ENCODE measurements at places on chromosomes 2 and 18.
A peak's percentile ranks its signal among the peaks of the same experiment; 100 is the strongest.

DNA sequence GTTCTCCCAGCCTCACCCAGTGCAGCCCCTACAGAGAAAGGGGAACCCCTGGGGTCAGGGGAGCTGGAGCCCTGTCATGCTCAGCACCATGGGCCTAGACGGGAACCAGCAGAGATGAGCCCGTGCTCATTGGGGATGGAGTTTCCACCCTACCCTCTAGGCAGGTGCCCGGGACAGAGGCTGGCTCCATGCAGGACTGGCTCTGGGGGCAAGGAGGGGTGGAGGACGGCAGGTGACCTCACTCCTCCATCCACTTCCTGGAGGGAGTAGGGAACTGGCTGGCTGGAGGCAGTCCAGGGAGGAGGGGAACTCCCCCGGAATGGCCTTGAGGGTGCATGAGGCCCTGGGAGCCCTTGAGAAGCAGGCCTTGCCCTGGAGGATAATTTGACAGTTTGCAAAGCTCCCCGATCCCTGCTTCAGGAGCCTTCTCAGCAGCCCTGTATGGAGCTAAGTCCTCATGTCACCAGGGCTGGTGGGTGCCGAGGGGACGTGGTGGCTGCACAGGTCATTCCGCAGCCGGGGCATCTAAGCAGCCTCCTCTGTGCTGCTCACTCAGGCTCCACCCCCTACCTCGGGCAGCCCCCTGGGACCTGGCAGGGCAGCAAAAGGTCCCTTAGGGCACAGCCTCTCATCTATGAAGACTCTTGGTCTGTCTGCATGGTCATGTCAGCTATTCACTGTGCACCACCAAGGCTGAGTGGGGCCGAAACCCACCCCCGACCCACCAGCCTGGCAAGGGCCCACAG, 2.1 kb downstream of the NEURL3 start:
- H3K36me3 ChIP-seq = no peaks in the 10 kb centered on the region
- H3K27me3 ChIP-seq = no peaks in the 10 kb centered on the region
- no peak overlapping the region for H3K4me3 ChIP-seq

DNA sequence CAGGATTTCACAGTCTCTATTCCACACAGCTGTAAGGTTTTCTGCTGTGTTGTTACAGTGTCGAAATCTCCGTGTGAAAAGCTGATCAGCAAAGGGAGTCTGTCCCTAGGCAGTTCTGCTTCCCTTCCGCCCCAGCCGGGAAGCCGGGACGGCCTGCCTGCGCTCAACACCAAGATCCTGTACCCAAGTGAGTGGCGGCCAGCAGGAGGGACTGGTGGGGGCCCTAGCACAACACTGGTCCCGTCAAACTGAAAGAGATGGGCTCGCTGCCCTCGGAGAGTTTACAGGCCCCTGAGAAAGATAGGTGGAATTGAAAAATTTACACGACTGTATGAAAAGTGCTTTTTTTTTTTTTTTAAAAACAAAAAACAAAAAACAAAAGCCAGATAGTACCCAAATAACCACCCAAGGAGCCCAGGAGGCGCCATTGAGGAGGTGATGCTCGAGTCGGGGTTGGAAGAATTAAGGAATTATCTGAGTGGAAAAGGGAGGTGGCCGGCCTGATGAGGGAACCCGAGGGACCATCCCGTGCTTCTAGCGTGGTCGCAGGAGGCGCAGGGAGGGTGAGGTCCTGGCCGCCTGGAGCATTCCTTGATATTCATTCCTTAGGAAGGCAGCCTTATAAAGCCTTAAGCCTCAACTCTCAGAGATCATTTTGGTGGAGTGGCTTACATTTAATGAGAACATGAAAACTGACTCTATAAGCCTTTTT, 96.7 kb downstream of the DGKD start:
- H3K4me1 ChIP-seq = no peaks in the 10 kb centered on the region
- H3K4me3 ChIP-seq = no peak overlapping the region
- H3K27ac ChIP-seq = no peak overlapping the region
- H3K36me3 ChIP-seq = peaks cover 99% of the 10 kb centered on the region
- DNase-seq = no peak

GRCh38 chr2:173059971-173060461, 15.6 kb upstream of the MAP3K20 start:
- H3K4me3 ChIP-seq = no peak overlapping the region
- H3K4me1 ChIP-seq = no peaks in the 10 kb centered on the region
- peaks cover 5% of the 10 kb centered on the region for H3K27me3 ChIP-seq
- no peak overlapping the region for H3K27ac ChIP-seq

GRCh38 chr2:162379719-162380580, 36.0 kb downstream of the GCA start:
- H3K36me3 ChIP-seq = no peaks in the 10 kb centered on the region
- no peak overlapping the region for H3K4me3 ChIP-seq
- no peaks in the 10 kb centered on the region for H3K27me3 ChIP-seq
- DNase-seq = no peak
- H3K4me1 ChIP-seq = no peaks in the 10 kb centered on the region

GRCh38 chr2:43276266-43276941, 50.0 kb upstream of the ZFP36L2 start:
- no peaks in the 10 kb centered on the region for H3K27me3 ChIP-seq
- no peak overlapping the region for H3K27ac ChIP-seq
- H3K4me1 ChIP-seq = no peaks in the 10 kb centered on the region
- no peak for DNase-seq
- peaks cover 23% of the 10 kb centered on the region for H3K36me3 ChIP-seq
- H3K4me3 ChIP-seq = no peak overlapping the region

DNA sequence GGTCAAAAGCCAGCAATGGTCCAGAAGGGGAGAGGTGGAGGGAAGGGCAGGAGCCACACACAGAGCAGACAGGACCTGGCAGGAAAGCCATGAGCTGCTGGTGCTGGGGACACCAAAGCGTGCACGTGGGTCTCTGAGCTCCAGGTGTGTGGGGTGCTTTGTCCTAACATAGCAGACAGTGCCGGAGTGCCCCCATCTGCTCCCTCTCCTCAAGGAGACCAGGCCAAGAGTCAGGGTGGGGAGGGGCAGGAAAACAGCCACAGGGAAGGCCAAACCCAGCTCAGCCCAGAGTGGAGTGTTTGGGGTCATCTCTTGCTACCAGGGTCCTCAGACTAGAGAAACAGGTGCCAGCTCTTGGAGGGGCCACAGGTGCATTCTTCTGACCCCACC, 4.2 kb upstream of the GPC1 start:
- no peaks in the 10 kb centered on the region for H3K36me3 ChIP-seq
- H3K27ac ChIP-seq = no peak overlapping the region
- H3K4me1 ChIP-seq = peaks cover 9% of the 10 kb centered on the region
- DNase-seq = peak; percentile 5
- peaks cover 3% of the 10 kb centered on the region for H3K27me3 ChIP-seq

DNA sequence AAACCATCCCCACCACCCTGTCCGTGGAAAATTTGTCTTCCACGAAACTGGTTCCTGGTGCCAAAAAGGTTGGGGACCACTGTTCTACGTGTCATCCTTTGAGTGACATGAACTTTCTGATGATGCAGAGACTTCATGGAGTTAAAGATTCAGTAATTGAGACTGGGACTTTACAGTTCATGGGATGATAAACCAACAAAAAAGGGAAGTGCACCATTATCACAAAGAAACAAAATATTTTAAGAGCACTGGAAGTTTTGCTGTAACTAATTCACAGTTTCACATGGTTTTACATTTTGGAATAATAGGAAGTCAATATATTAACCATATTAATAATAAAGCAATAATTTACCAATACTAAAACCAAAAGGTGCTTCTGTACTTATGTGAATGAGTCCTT, 126.8 kb downstream of the AQP4 start:
- H3K4me1 ChIP-seq = no peaks in the 10 kb centered on the region
- no peak overlapping the region for H3K4me3 ChIP-seq
- H3K27ac ChIP-seq = no peak overlapping the region
- no peaks in the 10 kb centered on the region for H3K27me3 ChIP-seq

DNA sequence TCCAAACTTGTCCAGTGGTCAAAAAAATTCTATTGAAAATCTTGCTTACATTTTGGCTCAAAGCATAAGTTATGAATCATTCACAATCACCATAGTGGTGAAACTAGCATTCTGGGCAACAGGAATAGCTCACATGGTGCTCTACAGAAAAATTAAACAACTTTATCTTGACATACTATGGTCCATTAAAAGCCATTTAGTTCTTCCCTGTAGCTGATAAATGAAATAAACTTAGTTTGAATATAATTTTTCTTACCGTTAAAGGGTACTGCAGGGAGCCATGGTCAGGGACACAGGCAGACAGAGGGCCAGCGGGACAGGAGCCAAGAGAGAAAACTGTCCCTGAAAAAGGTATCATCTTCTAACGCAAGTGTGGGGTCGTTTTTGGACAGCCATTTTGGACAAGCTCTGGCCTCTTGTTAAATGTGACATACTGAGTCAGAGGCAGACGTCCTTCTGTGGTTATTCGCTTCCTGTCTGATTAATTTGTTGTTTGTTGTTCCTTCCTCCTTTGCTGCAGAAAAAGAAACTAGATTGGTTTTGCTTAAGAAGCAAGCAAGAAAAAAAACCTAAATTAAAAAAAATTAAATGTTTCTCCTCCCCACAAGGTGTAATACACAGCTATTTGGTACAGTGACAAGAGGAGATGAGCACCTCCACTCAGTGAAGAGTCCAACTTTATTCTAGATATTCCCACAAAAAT, at the start of gene WIPF1:
TSS of gene WIPF1 (minus strand) at position 460 of the 703 bp plus-strand sequence. CDS start 12,231 bp downstream, outside the sequence.
- peak; percentile 48 for DNase-seq
- peak within 1 kb of the TSS; percentile 69 for H3K4me3 ChIP-seq
- peak within 1 kb of the TSS; percentile 91 for H3K27ac ChIP-seq
- peaks cover 4% of the 10 kb centered on the region for H3K36me3 ChIP-seq
- H3K4me1 ChIP-seq = peaks cover 49% of the 10 kb centered on the region

DNA sequence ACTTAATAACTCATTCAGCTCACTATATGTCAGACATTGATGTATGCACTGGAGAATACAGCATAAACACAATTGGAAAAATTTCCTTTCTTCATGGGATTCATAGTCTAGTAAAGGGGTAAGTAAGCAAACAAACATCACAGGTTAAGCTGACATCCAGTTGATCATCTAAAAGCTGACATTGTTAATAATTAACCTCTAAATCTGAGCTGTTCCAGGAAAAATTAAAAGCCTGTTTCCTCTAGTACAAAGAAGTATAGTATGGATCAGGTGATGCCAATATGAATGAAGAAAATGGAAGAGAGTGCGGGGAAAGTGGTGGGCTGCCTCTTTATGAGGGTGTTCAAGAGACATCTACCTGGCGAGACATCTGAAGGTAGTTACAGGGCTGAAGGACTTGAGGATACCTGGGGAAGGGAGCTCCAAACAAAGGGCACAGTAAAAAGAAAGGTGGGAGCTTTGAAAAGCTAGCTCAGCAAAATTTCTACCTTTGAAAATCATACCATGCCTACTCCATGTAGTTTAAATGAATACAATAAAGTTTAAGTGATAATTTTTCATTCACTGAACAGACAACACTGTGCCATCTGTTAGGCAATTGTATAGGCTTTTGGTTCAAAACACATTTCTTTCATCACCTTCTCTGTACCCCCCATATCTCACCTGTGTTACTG, 619.3 kb downstream of the TRIB2 start:
- DNase-seq = no peak
- no peaks in the 10 kb centered on the region for H3K36me3 ChIP-seq
- H3K27ac ChIP-seq = no peak overlapping the region
- no peaks in the 10 kb centered on the region for H3K27me3 ChIP-seq
- H3K4me3 ChIP-seq = no peak overlapping the region

- DNase-seq = peak; percentile 16
- H3K27me3 ChIP-seq = no peaks in the 10 kb centered on the region
- no peaks in the 10 kb centered on the region for H3K4me1 ChIP-seq
- H3K4me3 ChIP-seq = peak within 1 kb of the TSS; percentile 53
- peak within 1 kb of the TSS; percentile 50 for H3K27ac ChIP-seq
- no peaks in the 10 kb centered on the region for H3K36me3 ChIP-seq
Measured at GRCh38 chr18:26133652-26134051, at the start of gene PSMA8. TSS of gene PSMA8 (plus strand) at chr18:26133869. CDS start at chr18:26133966, 97 bp downstream.

- no peaks in the 10 kb centered on the region for H3K27me3 ChIP-seq
- H3K36me3 ChIP-seq = no peaks in the 10 kb centered on the region
Measured at GRCh38 chr2:66497431-66498288, 62.7 kb downstream of the MEIS1 start.

DNA sequence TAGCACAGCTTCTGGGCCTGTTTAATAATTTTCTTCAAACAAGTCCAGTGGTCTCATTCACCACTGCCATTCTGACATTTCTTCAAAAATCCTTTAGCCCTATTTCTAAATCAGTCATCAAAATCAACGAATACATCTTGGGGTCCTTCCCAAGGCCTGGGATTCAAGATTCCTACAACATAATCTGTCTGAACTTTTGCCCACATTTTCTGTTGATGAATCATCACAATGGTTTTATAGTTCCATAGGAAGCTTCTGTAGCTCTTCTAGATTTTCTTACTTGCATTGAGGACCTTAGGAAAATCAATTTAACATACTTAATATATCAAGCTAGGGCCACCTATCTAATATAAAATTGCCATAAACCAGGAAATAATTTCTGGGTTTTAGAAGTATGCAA, 811.8 kb upstream of the ACVR2A start:
- H3K27ac ChIP-seq = no peak overlapping the region
- no peaks in the 10 kb centered on the region for H3K36me3 ChIP-seq
- no peak overlapping the region for H3K4me3 ChIP-seq
- no peak for DNase-seq
- H3K27me3 ChIP-seq = no peaks in the 10 kb centered on the region

DNA sequence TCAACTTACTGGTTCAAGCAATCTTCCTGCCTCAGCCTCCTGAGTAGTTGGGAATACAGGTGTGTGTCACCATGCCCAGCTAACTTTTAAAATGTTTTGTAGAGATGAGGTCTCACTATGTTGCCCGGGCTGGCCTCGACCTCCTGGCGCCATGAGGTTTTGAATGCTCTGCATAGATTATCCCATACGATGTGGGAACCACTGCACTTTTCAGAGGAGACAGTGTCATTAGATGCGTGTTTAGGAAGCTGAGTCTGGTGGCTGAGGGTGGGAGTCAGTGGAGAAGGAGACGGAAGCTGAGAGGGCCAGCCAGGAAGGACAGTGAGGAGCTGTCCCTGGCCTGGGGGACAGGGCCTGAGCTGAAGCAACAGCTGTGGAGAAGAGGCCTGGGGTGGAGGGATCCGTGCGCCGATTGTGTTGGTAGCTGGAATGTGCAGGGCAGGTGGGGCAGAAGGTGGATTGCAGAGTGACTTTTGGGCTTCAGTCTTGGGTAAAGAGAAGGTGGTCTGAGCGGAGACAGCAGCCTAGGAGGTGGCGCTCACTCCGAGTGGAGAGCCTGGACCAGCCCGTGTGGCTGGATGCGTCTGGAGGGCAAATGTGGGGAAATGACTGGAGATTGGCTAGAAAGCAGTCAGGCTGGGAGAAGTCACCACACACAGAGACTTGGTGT, 68.0 kb downstream of the LDLRAD4 start:
- no peak overlapping the region for H3K4me3 ChIP-seq
- no peak overlapping the region for H3K27ac ChIP-seq
- no peak for DNase-seq
- peaks cover 47% of the 10 kb centered on the region for H3K4me1 ChIP-seq

DNA sequence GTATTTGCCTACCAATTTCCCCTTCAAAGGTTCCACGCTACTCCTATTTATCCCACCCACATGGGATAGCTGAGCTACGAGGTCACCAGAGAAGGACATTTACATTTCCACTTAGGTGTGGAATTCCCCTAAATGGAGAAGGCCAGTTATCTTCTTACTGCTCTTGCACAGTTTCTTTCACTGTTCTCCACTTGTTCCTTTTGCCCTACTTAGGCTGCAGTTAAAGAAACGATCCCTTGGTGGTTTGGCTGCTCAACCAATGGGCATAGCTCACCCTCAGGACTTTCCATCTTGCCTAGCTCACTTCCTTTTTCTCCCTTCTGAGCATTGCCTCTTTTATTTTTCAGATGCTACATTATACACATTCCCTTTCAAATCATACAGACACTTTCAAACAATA, 11.2 kb upstream of the NABP1 start:
- H3K27ac ChIP-seq = no peak overlapping the region
- H3K36me3 ChIP-seq = no peaks in the 10 kb centered on the region
